ENCODE measurements at places on chromosomes 3 and 15.

GRCh38 chr3:128380295-128380694 lies 86.4 kb downstream of the DNAJB8 start:
- no peak for DNase-seq

- no peak for DNase-seq
These were observed 790 bp downstream of the LAMP3 start for GRCh38 chr3:183161552-183162336.

DNA sequence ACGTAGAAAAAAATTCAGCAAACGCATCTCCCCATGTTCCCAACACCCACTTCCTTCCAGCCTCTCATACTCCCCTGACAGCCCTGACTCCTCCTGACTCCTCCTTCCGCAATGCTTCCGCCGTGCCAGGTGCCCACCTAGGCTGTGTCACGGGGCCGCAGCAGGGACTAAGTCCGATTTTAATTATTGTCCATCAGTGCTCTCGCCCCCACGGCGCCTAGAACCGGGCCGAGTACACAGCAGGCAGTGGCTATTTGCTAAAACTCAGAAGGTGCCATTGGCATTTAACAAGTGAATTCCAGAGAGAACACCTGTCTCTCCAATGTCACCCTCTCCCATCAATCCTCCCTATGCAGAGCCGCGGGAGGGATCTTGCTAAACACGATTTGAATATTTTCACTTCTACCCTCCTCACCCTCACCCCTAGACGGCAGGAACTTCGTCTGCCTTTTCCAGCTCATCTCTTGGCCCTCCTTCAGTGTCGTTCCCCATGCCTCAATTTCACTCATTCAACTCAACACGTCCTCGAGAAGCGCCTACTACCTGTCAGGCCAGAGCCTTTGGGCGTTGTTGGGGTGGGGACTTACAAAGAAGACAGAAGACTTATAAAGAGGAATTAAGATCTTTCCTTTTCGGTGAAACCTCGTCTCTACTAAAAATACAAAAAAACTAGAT lies 11.5 kb upstream of the SHF start:
- no peak for DNase-seq

DNA sequence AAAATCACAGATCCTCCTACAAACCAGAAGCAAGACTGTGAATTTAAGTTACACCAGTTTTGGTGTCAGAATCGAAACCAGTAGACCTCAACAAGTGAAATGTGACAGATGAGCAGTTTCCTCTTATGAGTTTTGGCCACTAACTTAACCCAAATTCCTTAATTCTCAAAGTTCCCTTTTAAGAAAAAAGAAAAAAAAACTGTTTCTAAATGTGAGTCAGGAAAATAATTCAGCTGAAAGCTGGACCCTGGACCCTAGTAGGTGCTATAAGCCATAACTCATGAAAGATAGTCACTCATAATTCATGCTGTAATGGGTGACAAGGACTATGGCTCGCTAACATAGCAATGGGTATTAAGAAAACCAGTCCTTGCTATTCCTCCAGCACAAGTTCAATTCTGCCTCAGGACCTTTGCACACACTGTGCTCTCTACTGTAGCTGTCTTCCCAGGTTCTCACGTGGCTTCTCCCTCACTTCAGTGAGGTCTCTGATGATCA lies 9.0 kb upstream of the THRB start:
- no peak for DNase-seq

DNA sequence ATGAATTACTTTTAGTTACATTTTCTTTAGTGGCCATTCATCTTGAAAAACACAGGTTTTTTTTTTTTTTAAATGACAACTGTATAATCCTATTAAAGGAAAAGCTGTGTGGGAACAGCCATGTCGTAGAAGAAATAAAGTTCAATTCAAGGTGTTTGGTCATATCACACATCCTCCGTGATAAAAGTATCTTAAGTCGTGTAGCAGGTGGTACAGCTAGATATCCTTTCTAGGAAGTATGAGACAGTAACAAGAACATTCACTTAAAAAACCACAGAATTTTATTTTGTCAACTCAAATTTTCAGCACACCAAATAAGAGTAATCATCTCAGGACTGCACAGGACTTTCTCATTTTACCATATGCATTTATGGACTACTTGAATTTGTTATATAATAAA lies 16.1 kb downstream of the ZDHHC23 start:
- no peak for DNase-seq

DNA sequence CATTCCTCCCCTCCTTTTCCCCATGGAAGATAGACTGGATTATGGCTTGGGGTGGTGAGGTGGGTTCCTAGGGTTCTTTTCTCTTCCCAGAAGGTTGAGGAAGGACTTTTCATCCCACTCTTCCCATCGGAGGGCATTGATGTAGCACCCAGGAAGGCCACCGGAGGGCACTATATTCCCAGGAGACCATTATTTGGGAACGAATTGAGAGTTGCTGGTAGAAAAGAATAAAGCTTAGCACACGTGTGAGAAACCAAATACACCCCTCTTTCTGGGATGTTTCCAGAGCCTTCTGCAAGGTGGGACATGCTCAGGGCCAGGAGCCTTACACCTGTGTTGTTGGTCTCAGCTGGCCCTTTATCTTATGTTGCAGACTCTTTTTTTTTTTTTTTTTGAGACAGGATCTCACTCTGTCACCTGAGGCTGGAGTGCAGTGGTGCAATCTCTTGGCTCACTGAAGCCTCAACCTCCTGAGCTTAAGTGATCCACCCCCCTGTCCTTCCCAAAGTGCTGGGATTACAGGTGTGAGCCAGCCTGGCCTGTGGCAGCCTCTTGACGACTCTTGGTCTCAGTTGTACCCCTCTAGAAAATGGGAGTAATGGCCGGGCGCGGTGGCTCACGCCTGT lies 6.3 kb upstream of the CDC25A start:
- DNase-seq: peak; percentile 82

GRCh38 chr15:71349336-71349735 lies 234.1 kb downstream of the THSD4 start:
- no peak for DNase-seq
